ENCODE measurements at places on chromosomes 5 and 9.

DNA sequence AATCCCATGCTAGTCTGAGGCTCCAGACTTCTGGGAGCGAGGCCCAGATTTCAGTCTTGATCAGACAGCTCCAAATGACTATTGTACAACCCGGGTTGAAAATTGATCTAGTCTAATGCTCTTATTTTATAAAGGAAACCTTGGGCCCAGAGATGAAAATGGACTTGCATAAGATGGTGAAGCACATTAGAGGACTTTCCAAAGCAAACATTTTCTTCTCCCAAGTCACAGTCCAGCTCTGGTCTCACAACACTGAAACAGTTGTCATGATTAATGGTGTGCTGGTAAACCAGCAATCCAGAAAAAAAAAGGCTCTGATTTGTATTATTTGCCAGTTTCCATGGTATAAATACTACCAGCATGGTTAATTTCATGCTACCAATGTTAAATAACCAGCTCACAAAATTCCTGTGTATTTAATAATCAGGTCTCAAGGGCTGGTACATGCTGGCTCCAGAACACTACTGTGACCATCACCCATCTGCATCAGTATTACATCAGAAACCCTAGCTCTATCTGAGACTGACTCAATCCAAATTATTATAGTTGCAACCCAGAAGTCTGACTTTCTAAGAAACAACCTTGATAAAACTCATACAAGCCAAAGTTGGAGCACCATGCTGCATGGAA, 32.5 kb upstream of the ABLIM3 start:
- no peak for DNase-seq

GRCh38 chr9:132942541-132943182, 1.8 kb downstream of the TSC1 start:
- DNase-seq: no peak

GRCh38 chr5:93589152-93589828, 6.3 kb downstream of the NR2F1 start:
- no peak for DNase-seq

GRCh38 chr9:32986971-32987370, 14.5 kb downstream of the APTX start:
- no peak for DNase-seq

GRCh38 chr9:33752130-33752637, 43.2 kb upstream of the PRSS3 start:
- no peak for DNase-seq

DNA sequence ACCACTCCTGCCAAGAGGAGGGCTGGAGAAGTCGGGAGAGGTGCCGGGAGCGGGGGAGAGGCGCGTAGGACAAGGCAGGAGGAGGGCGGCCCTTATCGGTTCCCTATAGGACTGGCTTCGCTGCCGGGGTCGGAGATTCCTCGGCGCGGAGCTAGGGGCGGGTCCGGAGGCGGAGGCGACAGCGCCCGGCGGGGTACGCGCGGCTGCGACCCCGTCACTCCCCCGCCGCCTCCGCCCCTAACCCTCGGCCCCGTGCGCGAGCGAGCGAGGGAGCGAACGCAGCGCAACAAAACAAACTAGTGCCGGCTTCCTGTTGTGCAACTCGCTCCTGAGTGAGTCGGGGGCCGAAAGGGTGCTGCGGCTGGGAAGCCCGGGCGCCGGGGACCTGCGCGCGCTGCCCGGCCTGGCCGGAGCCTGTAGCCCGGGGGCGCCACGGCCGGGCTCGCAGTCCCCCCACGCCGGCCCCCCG, 2.0 kb downstream of the GLIS3 start:
- DNase-seq: peak; percentile 26

DNA sequence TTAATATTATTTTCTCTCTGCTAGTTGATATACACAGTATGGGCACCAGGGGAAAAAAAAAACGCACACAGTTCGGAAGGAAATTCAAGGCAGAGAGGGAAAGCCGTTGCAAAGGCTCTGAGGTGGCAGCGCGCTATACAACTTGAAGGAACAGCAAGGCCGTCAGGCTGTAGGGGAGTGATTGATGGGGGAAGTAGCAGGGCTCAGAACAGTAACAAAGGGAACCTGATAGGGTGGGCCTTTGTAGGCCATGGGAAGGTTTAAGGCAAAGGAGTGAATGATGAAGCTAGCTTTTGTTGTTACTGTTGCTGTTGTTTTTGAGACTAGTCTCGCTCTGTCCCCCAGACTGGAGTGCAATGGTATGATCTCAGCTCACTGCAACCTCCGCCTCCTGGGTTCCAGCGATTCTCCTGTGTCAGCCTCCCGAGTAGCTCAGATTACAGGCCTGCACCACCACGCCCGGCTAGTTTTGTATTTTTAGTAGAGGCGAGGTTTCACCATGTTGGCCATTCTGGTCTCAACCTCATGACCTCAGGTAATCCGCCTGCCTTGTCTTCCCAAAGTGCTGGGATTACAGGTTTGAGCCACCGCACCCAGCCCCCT, 27.0 kb downstream of the AQP7 start:
- no peak for DNase-seq

DNA sequence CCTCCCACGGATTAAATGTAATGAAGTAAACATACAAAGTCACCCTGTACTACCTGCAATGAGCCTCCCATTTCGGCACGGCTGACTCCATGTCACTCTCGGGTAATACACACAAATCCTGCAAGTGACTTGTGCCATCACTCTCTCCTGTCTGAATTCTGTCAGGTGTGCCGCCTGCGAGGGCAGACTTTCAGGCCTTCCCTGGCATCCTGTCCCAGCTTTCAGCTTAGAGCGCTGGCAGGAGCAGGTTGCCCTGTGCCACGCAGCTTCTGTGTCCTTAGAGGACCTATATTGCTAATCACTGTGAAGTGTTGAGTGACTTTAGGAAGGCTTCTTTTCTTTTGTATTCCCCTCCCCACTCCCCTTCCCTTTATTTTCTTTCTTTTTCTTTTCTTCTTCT, 25.8 kb upstream of the S1PR3 start:
- no peak for DNase-seq

DNA sequence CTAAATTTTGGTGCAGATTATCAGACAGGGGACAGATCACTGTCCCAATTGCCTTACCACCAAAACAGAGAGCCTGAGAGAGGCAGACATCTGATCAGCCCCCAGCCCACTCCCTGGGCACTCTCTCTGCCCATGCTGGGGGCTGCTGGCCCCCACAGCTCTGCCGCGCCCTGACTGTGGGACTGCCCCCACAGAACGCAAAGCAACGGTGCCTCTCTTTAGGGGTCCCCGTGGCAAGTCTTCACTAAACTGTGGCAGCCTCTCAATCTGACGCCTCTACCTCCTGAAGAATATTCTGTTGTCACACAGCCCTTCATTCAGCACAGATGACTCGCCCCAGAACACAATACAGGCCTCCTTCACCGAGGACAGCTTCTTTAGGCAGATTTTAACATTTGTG, 197.4 kb downstream of the ERCC6L2 start:
- no peak for DNase-seq
